ENCODE measurements at places on chromosomes 13 and 19.
A peak's percentile ranks its signal among the peaks of the same experiment; 100 is the strongest.

- no peak for DNase-seq
These were observed 577.3 kb downstream of the LMO7 start for GRCh38 chr13:76213423-76213904.

DNA sequence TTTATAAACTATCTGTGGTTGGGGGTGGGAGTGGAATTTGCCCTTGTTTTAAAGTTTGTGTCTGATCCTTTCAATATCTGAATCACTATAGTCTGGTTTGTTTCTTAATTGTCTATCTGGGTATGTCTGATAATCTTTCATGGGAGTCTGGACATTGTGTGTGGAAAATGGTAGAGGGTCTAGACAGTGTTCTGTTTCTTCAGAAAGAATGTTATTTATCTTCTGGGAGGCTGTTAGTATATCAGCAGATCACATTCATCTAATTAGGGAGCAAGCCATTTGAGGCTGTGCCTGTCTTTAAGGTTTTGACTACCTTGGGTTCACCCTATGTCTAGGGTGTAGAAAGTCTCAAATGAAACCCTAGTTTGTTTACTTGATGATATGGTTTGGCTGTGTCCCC lies 110.5 kb downstream of the NDFIP2 start:
- DNase-seq, result no peak

- DNase-seq, result no peak
These were observed 34.2 kb downstream of the MBNL2 start for GRCh38 chr13:97256343-97256783.

DNA sequence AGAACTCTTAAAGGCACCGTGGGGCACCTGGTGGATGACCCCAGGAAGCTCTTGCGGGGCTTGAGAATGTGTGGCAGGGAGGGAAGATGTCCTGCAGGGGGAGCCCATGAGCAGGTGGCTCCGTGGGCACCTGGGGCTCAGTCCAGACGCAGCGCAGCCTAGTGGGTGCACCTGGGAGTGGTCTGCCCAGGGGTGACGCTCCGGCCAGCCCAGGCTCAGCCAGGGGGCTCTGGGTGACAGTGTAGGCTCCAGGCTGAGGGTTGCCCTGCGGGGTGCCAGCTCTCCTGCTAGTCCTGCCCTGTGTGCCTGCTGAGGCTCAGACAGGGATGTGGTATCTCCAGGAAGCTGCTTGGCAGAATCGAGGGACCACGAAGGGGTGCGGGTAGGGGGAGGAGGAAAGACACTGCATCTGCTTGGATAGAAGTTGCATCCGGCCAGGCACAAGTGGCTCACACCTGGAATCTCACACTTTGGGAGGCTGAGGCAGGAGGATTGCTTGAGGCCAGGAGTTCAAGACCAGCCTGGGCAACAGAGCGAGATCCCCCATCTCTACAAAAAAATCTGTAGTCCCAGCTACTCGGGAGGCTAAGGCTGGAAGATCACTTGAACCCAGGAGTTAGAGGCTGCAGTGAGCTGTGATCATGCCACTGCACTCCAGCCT lies 15.0 kb upstream of the PGLS start:
- peak; percentile 69 for DNase-seq

DNA sequence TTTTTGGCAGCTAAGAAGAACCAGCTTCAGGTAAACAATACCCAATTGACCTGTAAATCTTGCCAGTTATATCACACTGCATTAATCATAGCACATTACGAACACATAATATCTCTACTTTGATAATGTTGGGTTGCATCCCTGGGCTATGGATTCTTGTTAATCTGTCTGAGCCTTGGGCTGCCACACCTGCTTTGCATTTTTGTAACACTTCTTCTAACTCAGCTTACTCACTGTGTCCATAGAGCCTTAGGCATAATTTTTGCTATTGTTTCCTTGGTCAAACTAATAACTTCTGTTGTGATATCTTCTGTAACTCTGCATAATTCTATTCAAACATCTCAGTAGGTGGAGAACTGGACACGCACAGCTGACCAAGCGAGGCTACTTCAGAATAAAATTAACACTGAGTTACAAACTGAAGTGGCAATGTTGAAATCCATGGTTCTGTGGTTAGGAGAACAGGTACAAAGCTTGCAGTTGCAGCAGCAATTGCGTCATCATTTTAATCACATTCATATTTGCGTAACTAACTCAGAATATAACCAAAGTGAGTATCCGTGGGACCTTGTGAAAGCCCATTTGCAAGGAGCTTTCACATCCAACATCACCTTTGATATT lies 6.4 kb downstream of the ZNF350 start:
- DNase-seq, result no peak

GRCh38 chr19:18440415-18440877 lies 2.5 kb upstream of the ISYNA1 start:
- DNase-seq, result no peak

DNA sequence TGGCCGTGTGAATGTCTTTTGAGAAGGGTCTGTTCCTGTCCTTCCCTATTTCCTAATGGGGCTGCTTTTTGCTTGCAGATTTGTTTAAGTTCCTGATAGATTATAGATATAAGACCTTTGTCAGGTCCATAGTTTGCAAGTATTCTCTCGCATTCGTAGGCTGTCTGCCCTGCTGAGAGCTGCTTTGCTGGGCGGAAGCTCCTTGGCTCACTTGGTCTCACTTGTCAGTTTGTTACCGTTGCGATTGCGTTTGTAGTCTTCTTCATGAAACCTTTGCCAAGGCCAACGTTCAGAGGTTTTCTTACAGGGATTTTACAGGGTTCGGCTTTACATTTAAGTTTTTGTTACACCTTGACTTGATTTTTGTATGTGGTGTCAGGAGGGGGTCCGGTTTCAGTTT lies 44.0 kb upstream of the TFDP1 start:
- DNase-seq, result no peak

DNA sequence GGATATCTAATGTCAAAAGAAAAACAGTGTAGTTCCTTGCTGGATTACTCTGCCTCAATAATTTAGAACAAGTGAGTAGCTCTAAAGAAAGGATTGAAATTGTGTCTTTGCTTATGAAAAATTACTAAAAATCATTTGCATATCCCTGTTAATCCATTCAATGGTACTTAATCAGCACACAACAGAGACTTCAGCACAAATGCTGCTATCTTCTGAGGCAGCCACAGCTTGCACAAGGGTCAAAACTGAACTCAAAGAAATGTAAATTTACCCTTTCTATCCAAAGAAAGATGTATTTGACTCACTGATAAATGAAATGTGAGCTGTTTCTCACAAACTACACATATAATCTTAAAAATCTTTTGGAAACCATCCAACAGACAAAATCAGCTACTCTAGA lies 116.2 kb downstream of the LHFPL6 start:
- DNase-seq, result no peak

DNA sequence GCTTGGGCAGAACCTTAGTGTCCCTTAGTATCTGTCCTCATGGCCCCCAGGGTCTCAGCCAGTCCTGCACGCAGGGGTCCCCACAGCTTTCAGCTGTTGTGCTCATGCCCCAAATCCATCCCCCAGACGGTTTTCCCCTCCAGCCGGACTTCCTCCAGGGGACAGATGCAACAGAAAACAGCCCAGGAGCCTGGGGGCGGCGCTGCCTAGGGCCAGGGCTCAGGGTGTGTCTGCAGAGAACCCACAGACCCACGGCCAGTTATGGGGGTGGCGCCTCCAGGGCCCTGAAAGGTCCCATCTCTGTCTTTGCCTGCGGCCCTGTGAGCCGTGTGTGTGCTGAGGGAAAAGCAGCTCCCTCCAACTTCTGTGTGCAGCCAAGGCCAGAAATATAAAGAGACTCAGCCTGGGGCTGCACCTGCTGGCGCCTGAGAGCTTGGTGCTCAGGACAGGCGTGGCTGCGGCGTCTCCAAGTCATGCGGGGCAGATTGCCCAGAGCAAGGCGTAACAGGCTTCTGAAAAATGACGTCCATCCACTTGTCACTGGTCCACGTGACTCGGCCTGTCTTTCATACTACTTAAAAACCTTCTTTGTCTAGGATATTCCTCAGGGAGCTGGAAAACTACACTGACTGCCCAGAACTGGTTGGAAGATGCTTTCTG lies 22.1 kb upstream of the F7 start:
- no peak for DNase-seq

DNA sequence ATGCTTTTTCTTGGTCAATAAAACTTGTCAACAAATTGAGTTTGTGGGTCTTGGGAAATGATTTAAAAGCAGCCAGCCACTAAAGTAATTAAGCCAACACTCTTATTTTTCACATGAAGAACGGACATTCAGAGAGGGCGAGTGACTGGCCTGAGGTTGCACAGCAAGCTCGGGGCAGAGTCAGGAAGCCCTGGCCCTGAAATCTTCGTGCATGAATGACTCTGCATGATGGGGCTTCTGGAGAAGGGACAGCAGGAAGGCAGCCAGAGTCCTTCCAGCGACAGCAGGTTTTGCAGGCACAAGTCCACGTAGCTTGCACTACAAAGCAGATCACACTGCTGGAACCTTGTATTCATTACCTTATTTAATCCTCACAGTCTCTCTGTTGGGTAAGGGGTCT lies 232.5 kb downstream of the ZNF536 start:
- DNase-seq, result no peak

DNA sequence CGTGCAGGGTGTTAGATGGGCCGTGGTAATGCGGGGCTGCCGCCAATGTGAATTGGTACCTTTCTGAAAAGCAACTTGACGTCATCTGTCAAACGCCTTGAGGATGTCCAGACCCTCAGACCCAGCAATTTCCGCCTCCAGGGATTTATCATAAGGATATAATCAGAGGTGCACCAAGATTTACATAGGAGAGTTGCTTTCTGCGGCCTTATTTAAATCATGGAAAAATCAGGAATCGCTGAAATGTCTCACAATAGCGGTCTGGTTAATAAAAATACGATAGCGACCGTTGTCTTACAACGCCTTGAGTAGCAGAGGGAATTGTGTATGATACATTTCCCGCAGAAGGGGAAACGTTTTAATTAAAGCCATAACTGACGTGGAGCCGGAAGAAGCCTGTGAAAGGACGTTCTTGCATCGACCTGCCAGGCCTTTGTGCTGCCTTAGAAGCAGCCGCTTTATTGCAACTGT lies 32.3 kb upstream of the NDUFS7 start:
- DNase-seq, result no peak

GRCh38 chr13:79723519-79724024 lies 242.6 kb downstream of the NDFIP2 start:
- no peak for DNase-seq

DNA sequence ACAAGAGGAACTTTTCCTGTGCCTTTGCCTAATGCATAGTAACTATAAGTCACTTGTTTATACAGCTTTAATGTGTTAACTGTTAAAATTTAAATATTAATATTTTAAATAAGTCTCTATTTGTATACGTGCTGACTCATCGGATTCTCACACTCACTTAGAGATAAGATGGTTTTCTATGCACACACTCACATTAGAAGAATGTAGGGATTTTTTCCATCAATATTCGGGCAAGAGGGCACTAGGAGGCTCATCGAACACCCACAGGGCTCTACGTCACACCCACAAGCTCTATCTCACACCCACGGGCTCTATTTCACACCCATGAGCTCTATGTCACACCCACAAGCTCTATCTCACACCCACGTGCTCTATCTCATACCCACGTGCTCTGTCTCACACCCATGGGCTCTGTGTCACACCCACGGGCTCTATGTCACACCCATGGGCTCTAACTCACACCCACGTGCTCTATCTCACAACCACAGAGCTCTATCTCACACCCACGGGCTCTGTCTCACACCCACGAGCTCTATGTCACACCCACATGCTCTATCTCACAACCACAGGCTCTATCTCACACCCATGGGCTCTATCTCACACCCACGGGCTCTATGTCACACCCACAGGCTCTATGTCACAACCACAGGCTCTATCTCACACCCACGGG lies 73.4 kb downstream of the COL4A2 start:
- DNase-seq, result no peak

GRCh38 chr13:33109801-33110200 lies 93.6 kb downstream of the KL start:
- no peak for DNase-seq

GRCh38 chr19:6717036-6717435 lies 3.4 kb downstream of the C3 start:
- no peak for DNase-seq

- DNase-seq, result no peak
These were observed 24.2 kb downstream of the MIPEP start for GRCh38 chr13:23865026-23865425.

- no peak for DNase-seq
These were observed 13.6 kb upstream of the ICAM3 start for GRCh38 chr19:10352764-10353671.

- no peak for DNase-seq
These were observed 10.2 kb upstream of the EMC10 start for GRCh38 chr19:50465986-50466705.

GRCh38 chr13:102935896-102936321 lies 90.1 kb downstream of the ERCC5 start:
- DNase-seq, result no peak

GRCh38 chr13:80604098-80604497 lies 263.2 kb upstream of the SPRY2 start:
- DNase-seq, result no peak

GRCh38 chr13:80374444-80374843 lies 33.5 kb upstream of the SPRY2 start:
- no peak for DNase-seq

DNA sequence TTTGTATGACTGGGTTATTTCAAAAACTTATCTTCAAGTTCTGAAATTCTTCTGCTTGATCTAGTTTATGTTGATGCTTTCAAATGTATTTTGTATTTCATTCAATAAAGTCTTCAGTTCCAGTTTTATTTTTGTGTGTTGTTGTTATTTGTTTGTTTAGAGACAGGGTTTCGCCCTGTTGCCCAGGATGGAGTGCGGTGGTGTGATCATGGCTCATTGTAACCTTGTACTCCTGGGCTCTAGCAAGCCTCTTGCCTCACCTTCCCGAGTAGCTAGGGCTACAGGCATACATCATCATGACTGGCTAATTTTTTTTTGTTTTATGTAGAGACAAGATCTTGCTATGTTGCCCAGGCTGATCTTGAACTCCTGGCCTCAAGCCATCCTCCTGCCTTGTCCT lies 40.3 kb upstream of the ARHGEF7 start:
- no peak for DNase-seq

- no peak for DNase-seq
These were observed 40.6 kb upstream of the EEF1AKMT1 start for GRCh38 chr13:20814224-20814910.

DNA sequence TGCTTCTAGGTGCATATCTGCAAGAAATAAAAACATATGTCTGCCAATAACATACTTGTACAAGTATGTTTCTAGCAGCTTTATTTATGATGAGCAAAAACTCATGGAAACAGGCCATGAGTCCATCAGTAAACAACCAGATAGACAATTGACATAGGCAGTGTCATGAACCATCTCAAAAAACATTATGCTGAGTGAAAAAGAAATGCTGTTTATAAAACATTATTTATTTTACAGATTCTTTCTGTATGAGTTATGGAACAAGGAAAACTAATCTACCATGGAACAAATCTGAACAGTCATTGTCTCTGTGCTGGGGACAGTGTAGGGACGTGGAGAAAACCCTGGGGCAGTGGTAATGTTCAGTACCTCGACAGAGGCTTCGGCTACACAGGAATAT lies 283.9 kb downstream of the UQCRFS1 start:
- DNase-seq, result no peak

- DNase-seq, result no peak
These were observed 20.5 kb downstream of the SMARCA4 start for GRCh38 chr19:10981252-10981895.

- no peak for DNase-seq
These were observed 1202.3 kb downstream of the UQCRFS1 start for GRCh38 chr19:28010656-28011055.

Data from stimulated activated CD4-positive, alpha-beta T cell treated with anti-CD3 and anti-CD28 coated beads, Interleukin-4, amount 100 ng/mL, for 4 hours (primary cell).